ENCODE measurements at places on chromosomes 11 and 22.

GRCh38 chr11:78239781-78240180 lies 51.1 kb downstream of the USP35 start:
- DNase-seq = no peak

DNA sequence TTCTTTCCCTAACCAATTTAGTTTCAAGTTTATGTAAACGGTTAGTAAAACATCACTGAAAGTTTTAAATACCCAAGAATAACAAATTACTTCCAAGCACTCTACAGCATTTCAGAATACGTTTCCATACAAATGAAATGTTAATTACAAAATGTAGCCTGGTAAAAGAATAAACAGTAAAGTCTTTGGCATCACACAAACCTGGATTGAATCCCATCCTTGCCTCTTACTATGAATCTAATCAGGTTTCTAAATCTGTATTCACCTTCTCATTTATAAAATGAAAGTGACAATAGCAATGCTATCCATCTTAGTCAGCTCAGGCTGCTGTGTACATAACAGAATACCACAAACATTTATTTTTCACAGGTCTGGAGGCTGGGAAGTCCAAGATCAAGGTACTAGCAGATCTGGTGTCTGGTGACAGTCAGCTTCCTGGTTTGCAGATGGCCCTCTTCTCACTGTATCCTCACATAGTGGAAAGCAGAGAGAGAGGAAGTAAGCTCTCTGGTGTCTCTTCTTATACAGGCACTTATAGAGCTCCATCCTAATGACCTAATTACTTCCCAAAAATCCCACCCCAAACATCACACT lies 19.2 kb downstream of the FAM168A start:
- peak; percentile 67 for DNase-seq

GRCh38 chr11:928786-929185 lies 3.1 kb downstream of the AP2A2 start:
- DNase-seq = no peak

DNA sequence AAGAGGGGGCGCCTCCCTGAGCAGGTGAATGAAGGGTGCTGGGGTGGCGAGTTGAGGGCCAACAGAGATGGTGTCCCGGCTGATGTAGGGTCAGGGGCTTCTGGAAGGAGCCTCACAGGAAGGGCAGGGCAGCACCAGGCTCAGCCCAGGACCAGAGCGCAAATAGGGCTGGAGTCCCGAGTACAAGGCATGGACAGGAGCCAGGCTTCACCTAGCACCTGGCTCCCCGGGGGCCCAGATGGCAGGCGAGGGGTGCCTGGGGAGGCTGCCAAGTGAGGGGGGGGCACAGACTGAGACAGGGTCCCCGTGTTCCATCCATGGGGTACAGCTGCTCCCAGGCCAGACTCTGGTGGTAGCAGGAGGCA lies 105.8 kb downstream of the KCNQ1 start:
- DNase-seq = no peak

GRCh38 chr11:102026217-102026616 lies 21.0 kb upstream of the CFAP300 start:
- no peak for DNase-seq

DNA sequence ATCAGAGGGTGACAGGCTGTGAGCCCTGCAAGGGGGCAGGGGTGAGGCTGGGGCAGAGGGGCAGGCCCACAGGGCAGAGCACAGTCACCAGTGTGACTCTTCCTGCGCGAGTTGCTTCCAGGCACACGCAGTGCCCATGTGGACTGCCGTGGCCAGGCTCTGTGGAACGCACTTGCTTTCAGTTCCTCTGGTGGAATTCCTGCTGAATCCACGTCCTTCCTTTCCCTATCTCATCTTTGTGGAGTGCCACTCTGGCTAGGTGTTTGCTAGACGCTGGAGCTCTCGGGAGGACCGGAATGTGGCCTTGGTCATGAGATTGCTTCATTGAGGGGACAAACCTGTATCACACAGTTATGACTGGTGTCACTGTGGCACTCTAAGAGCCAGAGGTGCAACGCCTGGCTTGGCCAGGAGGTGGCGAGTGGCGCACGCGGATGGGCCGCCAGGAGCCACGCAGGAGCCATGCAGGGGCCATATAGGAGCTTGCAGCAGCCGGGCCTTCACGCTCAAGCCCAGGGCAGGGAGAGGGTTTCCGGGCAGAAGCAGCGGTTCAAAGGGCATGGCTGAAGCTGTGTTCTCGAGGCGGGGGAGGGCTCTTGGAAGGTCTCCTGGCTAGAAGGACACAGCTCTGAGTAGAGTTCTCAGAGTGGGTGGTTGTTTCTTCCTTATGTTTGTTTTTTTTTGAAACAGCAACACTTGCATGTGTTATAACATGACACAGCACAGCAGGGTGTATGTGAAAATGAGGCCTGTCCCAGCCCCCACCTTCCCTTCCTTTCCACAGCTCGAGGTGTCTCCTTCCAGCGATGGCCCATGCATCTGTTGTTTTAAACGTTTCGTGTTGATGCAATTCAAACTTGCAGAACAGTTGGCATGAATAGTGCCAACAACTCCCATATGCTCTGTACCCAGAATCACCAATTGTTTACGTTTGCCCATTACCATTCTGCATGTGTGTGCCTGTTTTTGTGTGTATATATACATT lies 36.2 kb downstream of the TBC1D22A start:
- DNase-seq = peak; percentile 43

DNA sequence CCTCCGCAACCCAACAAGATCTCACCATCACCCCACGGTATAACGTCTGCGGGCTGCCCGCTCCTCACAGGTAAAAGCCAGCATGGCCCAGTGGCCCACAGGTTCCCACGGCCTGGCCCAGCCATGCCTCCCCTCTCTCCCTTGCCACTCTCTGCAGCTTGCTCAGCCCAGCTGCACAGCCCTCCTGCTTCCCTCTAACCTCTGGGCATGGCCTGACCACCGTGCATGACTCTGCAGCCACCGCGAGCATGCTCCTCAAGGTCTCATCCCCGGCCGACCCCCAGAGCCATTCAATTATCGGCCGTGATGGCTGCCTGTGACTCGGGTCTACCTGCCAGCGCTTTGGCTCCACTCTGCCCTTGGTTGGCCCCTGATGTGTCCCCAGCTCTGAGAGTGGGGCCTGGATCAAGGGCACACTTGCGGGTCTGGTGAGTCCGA lies 185.5 kb downstream of the CTTN start:
- no peak for DNase-seq

DNA sequence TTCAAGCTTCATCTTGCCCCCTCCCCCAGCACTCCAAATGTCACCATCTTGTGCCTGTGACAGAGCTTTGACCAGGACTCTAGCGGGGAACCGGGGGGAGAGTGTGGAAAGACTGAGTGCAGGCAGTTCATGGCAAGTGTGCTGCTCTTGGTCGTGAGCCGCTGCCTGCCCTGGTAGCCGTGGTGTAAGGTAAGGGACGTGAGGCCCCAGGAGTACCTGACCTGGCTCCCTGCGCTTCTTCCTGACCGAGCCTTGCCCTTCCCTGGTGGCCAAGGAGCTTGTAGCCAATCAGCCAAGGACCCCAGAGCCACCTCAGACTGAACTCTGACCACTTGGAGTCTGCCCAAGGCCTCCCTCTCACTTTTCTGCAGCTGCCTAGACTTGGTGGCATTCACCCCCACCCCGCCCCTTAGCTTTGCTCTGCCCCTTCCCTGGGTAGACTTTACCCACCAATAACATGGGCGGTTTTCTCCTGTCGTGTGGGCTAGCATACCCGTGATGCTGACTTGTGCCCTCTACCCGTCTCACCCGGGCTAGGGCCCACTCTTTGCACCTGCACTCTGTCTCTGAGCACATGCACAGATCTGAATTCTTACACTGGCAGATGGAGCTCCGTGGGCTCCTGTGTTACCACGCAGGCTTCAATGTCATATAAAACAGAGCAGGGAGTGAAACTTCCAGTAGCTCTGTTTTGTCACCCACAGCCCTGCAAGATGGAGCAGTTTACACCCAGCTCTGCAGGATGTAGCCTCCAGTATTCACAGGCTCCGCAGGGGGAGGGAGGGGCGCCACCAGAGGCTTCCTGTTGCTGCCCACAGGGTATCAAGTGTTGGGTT lies 1.5 kb downstream of the DGKZ start:
- DNase-seq = no peak

DNA sequence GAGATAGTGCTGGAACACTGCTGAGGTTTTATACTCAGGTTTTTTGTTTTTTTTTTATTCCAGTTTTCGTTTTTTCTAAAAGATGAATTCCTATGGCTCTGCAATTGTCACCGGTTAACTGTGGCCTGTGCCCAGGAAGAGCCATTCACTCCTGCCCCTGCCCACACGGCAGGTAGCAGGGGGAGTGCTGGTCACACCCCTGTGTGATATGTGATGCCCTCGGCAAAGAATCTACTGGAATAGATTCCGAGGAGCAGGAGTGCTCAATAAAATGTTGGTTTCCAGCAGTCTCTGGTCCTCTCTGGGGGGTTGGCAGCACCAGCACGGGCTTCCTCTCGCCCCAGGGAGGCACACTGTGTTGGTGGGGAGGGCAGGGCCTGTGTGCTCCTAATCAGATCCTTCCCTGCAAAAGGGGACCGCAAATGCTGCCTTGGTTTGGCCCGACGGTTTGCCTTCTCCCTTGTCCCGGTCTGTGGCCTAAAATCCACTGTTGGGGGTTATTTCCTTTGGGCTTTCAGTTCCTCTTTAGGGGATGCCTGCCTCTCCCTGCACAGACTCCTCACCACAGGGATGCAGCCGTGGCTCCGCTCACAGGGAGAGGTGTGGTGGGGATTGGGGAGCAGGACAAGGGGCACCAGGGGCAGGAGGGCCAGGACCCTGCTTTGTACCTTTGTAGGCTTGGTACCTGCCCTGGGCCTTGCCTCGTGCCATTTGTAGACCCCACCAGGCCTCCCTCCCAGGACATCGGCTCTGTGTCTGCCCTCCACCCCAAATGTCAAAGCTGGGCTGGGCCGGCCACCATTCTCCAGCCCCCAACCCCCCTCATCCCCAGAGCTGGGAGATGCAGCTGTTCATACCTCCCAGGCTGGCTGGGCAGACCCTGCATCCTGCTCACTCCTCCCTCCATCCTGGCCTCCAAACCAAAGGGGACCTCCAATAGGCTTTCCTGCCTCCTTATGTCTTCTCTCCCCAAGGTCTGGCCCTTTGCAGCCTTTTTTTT lies 13.5 kb downstream of the MCAT start:
- DNase-seq = no peak

DNA sequence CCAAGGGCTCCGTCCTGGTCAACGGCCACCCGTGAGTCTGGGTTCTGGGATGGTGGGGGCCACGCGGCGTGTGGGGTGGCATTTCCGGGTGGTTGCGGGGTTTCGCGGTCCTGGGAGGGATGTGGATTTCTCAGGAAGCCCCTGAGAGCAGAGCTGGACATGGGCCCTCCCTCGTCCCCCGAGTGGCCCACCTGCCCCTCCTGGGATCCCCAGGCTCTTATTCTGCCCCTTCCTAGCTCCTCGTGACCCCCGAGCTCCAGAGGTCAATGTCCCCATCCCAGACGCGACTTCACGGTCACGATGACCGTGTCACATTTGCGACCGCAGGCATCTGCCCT lies 4.4 kb downstream of the MUC5AC start:
- DNase-seq = no peak

DNA sequence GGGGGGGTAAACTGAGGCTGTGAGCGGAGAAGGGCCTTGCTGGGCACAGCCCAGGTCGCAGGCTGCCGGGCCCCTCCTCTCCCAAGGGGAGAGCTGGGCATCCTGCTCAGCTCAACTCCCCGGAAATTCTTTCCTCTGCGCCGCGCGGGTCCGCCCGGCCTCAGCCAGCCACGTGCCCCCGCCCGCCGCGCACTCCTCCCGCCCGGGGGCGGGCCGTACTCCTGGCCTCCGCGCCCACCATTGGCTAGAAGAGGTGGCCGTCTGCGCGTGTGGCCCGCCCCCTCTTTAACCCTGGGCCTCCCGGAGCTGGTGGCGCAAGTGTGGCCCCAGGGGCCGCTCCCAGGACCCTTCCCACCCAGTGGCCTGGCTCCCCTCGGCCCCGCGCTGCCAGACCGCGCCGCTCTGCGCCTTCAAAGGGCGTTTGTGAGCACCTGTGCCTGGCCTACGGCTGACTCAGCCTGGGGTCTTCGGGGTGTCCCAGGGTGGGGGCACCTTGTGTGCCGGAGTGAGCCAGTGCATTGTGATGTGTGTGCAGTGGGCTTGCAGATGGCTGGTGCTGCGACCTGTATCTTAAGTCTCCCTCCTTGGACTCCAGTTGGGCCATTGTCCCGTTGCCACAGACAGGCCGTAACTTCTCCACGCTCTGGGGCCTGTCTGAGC lies 2.0 kb downstream of the MRGPRF start:
- DNase-seq = peak; percentile 51

- no peak for DNase-seq
Measured at GRCh38 chr11:73203790-73204189, 14.3 kb upstream of the P2RY2 start.

DNA sequence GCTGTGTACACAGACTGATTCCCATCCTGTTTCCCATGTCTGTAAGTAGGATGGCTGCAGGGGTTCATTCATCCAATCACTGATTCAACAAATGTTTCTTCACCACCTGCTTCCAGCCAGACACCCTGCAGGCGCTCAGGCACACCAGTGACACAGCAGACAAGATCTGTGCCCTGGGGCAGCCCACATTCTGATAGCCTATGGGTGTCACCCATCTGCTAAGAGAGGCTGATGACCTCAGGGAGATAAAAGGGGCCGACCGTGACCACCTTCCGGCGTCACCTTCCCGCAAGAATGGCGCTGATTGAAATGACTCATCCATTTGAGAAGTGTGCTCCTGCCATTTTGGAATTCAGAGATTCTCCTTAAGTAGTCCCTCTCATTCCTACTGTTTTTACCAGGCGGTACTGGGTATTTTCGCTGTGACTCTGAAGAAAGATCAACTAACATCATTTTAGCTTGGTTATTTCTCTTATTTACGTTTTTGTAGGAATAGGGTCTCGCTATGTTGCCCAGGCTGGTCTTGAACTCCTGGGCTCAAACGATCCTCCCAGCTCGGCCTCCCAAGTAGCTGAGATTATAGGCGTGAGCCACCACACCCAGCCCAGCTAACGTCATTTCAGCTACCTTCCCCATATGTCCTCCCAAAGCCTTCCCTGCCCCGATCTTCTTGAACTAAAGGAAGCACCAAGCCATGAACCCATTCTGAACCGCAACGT lies 73.2 kb upstream of the BID start:
- peak; percentile 74 for DNase-seq

DNA sequence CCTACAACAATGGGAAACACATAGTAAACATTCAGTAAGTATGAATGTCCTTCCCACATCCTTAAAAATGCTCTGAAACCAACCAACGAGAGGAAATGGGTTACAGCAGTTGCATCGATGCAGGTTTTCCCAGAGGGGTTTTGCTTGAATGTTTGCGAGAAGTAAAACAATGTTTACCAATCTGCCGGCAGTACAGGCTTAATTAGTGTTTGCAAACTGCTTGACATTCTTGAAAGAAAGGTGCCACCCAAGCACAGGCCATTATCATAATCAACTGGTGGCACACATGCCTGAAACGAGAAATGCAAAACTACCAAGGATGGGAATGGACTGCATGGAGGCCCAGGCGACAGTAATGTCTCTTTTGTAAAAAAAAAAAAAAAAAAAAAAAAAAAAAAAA lies 27.1 kb upstream of the OPCML start:
- DNase-seq = peak; percentile 33

GRCh38 chr11:64743591-64744543 lies at the start of gene RASGRP2:
Gene RASGRP2 (minus strand): TSS chr11:64744142. CDS start chr11:64742866, 1,276 bp downstream.
- peak; percentile 63 for DNase-seq

Data from T47D (cell line).